ENCODE measurements at places on chromosomes 16 and 17.

- DNase-seq, result no peak
These were observed 174.3 kb upstream of the TBX2 start for GRCh38 chr17:61225178-61225882.

DNA sequence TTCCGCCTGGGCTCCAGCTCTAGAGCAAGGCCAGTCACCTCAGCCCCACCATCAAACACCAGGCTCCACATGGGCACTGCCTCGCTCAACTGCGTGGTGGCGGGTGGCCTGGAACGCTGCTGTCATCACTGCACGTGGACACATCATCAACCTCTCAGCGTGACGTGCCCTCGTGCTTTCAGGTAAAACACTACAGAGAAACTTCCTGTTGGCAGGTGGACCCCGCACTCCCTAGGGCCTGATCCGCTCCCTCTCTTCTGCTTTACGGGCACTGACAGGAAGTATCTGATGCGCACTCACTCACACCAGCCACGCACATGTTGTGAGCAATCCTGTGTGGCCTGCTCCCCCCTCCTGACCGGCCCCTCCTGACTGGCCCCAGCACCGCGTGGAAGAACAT is 87.4 kb downstream of the ANKRD11 start:
- DNase-seq, result no peak

GRCh38 chr16:26111900-26112299 is 420.1 kb downstream of the HS3ST4 start:
- DNase-seq, result no peak

DNA sequence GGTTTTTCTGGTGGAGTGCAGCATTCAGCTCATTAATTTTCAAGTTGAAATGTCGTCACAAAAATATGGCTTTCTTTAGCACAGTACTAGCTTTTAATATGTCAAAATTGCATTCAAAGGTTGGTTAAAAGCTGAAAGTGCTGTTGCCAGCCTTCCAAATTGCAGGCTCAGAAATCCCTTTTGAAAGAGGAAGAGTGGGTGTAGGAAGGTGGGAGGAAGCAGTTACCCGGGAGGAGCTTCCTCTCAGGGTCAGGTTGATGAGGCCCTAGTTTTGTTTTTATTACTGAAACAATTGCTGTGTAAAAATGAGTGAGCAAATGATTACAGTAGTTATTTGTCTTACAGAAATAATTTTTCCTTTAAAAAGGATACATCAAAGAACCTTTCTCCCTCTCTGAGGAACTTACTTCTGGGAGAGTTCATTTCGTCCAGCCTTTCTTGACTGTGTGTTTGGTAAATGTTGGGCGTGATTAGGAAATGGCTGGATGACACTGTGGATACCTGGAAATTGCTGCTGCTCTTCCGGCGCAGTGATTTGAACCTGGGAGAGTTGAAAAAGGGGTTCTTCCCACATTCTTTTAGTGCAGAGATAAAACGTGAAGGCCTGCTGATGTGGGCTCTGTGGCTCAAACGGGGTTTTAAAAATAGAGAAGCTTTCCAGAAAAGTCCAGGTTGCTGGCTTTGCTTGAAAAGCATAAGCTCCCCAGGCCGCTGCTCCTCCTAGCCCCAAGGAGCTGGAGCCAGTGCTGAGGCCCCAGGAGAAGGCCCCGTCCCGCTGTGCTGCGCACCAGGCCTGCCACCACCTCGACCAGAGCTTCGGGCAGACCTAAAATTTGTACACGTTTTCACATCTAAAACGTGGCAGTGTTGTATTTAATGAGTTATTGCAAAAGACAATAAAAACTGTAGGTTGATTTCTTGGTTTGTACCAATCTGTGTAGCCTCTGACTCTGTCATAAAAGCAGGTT is 41.7 kb downstream of the SEC14L1 start:
- no peak for DNase-seq

GRCh38 chr16:83581082-83581481 is 226.7 kb upstream of the HSBP1 start:
- no peak for DNase-seq

DNA sequence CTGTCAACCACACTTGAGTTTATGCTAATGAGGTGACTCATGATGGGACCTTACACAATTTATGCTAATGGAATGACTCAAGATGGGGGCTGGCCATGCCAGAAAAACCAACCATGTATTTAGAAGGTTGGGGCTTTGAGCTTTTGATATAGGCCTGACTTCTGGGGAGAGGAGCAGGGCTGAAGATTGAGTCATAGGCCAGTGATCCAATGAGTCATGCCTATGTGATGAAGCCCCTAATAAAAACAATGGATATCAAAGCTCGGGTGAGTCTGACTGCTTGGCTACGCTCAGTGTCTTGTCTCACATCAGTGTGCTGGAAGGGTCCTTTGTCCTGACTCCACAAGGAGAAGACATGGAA is 7.3 kb downstream of the MFSD6L start:
- DNase-seq, result no peak

GRCh38 chr17:37849617-37849972 is 74.6 kb upstream of the TBC1D3K start:
- no peak for DNase-seq

GRCh38 chr16:47160422-47160821 is 16.7 kb upstream of the NETO2 start:
- DNase-seq, result no peak

GRCh38 chr17:20774472-20775135 is 195.1 kb downstream of the CDRT15L2 start:
- DNase-seq, result no peak

GRCh38 chr17:12664894-12665262 is 812 bp upstream of the MYOCD start:
- no peak for DNase-seq

DNA sequence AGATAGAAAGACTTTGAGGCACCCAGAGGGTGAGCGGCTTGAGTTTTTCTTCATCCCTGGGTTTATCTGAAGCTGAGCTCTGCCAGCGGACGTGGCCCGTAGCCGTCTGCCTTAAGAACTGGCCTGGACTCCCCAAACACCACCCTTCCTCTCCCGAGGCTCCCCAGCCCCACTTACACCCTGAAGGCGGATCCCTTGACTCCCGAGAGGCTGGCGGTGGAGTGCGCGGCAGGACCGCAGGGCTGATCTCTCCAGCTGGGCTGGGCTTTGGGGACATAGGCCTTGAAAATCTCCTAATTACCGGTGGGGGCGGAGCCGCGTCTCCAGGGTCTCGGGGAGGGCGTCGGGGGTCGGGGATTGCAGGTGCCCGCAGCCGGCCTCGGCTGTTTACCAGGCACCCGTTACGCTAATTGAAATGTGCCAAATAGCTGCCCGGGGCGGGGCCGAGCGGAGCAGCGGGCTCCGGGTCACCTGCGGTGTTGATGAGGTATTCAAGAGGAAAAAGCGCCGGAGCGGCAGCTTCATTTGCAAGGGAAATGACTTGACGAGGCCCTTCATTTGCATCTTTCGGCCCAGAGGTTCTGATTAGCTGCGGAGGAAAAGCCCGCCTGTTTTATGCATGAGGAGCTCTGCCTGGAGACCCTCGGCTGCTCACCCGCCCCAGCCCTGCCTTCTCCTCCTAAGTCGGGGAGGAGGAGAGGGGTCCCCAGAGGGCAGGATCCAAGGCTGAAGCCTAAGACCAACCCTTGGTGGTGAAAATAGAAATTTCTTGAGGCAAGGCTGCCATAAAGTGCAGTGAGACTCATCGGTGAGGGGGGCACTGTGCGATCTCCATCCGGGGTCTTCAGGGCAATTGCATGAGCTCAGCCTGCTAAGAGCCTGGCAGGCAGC is 100.7 kb downstream of the MGAT5B start:
- DNase-seq, result peak; percentile 19

DNA sequence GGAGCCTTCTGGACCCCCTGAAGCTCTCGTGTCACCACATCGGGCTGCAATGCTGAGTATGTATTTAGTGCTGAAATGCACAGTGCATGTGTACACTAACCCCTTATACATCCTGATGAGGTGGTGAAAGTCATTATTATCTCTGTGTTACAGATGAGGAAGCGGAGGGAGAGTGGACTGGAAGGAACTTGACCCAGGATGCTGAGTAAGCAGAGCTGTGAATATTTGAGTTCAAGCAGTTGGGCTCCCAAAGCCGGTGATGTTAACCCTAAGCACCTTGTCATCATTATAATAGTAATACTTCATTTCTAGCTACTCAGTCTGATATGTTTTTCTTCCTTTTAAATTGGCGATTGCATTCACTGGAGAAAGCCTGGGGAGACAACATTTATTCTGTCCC is 25.9 kb upstream of the NKD1 start:
- no peak for DNase-seq

- DNase-seq, result no peak
These were observed 2.2 kb upstream of the MAP2K6 start for GRCh38 chr17:69412251-69412671.

GRCh38 chr17:550041-550398 is 164.6 kb downstream of the VPS53 start:
- DNase-seq, result no peak

DNA sequence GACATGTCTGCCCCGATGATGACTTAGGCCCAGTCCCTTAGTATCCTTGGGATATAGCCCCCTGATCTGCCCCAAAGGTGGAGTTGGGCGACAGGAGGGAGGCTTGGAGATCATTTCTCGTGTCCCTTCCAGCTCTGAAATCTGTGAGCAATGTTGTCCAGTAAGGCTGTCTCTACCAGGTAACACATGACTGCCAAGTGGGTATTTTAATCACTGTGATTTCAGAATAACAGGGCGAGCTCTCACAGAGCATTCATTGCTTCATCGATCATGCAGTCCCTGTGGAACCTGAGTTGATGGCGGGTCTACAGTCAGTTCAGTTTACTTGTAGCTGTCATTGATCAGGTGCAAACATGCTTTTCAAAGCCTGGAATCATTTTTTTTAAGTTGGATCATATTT is 39.2 kb downstream of the KSR1 start:
- no peak for DNase-seq

DNA sequence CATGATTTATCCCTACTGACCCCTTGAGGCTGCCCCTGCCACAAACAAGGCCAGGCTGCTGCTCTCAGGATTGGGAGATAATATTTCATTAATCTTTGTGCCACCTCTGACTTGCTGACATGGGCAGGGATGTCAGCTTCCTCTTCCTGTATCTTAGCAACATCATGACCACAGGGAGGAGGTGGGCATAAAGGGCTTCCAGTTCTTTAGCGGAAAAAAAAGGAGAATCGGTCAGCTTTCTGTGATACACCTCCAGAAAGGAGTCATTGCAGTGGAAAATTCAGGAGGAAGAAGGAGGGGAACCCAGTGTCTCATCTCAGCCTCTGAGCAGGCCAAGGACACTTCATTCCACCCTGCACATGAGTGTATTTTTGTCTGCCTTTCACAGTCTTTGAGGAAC is 206.8 kb upstream of the SDK2 start:
- DNase-seq, result no peak

DNA sequence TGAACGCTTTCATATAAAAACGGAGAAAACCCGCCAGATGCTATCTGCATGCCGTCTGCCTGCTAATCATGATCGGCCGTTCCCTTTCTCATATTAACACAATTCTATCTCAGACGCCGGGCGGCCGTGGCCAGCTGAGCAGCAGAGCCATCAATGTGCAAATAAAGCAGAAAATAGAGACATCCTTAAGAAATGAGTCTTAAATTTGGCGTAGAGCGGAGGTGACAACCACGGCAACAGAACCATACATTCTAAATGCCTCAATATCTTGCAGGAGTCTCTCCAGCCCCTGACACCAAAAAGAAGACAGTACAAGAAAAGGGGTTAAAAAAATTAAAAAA is 2.7 kb upstream of the IRX5 start:
- no peak for DNase-seq

DNA sequence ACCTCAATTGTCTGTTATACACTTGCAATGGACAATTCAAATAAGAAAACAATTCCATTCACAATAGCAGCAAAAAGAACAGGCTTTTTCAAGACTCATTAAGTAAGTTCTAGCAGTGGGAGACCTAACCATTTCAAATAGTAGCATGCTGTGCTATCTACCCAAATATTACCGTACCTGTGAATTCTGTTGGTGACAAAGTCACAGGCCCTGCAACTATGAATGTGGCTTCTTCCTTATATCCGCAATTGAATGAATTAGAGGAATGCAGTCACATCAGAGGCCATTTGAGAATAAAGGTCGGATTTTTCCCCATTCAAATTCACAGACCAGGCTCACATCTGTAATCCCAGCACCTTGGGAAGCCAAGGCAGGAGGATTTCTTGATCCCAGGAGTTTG is 800 bp upstream of the NME4 start:
- no peak for DNase-seq

GRCh38 chr16:3716831-3717234 is 491 bp downstream of the TRAP1 start:
- no peak for DNase-seq

DNA sequence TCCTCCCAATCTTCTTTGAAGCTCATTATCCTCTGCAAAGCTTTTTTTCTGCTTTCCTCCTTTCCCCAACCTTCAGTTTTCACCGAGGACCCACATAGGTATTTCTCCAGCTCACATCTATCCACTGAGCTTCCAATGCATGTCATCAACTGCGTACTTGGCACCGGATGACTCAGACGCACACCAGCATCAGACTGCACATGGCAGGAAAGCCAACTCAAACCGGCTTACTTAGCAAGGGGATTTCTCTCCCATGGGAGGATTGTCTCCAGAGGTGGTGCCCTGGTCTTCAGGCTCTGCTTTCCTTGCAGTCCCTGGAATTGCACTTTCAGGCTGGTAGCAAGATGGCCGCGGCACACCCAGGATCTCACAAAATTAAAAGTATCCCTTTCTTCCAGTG is 1.7 kb upstream of the AKTIP start:
- no peak for DNase-seq

DNA sequence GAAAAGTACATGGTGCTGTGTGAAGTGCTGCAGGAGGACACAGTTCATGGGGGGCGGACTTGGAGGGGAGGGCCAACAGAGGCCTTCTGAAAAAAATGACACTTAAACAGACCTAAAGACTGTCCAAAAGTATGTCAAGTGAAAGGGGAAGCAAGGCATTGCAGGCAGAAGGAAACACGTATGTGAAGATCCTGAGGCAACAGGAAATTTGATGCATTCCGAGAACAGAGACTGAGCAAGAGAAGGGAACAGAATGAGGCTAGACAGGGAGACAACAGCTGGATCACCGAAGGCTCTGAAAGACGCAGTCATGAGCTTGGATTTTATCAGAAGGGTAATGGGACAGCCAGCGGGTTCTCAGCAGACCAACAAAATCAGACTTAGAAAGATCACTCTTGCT is 1.1 kb downstream of the IFT20 start:
- no peak for DNase-seq

DNA sequence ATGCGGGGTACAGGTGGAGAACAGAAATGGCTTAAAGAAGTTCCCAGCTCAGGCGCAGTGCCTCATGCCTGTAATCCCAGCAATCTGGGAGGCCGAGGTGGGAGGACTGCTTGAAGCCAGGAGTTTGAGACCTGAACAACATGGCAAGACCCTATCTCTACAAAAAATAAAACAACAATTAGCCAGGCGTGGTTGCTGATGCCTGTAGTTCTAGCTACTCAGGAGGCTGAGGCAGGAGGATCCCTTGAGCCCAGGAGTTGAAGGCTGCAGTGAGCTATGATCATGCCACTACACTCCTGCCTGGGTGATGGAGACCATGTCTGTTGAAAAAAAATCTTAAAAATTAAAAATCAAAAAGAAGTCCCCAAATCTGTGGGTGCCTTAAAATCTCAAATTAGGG is 228.3 kb upstream of the WSB1 start:
- DNase-seq, result no peak

- no peak for DNase-seq
These were observed 370.0 kb downstream of the CDH11 start for GRCh38 chr16:64751906-64752305.

GRCh38 chr17:49480836-49481615 is 14.1 kb upstream of the NGFR start:
- DNase-seq, result no peak

- DNase-seq, result no peak
These were observed 22.3 kb downstream of the CDR2 start for GRCh38 chr16:22352140-22352539.

- no peak for DNase-seq
These were observed 258.8 kb upstream of the CDH5 start for GRCh38 chr16:66107661-66108060.

Data from stimulated activated CD8-positive, alpha-beta memory T cell treated with anti-CD3 and anti-CD28 coated beads, Interleukin-7, amount 100 ng/mL, for 1 hour (primary cell).